ENCODE measurements at places on chromosomes 5 and 9.

GRCh38 chr5:108696951-108697715 lies 50.6 kb upstream of the FER start:
- DNase-seq = no peak

DNA sequence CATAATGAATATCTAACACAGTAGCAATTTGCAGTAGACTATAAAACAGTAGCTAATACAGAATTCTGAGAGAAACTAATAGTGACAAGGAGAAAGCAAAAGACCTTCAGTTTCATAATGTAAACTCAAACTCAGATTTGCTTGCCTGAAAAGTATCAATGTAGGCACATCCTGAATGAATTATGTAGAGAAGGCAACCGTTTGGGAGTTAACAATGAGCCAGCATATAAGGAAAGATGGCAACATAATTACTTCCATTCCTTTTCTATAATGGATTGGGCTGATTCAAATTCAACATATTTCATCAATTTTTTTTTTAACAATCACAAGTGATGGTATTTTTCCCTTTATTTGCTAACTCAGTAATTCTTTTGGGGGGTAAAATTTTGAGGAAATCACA lies 261.6 kb downstream of the SEMA5A start:
- no peak for DNase-seq

DNA sequence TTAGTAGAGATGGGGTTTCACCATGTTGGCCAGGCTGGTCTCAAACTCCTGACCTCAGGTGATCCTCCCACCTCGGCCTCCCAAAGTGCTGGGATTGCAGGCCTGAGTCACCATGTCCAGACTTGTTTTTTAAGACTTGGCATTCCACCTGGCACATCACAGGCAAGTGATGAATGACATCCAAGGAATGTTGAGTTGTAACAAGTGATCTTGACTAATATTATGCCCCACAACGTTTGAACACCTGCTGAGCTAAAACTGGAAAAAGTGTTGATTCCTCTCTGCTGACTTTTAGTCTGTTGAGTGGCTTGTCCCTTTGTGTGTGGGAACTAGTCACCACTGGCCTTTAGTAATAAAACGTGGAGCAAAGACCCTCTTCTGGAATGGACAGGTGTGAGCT lies 54.6 kb downstream of the SUB1 start:
- no peak for DNase-seq

DNA sequence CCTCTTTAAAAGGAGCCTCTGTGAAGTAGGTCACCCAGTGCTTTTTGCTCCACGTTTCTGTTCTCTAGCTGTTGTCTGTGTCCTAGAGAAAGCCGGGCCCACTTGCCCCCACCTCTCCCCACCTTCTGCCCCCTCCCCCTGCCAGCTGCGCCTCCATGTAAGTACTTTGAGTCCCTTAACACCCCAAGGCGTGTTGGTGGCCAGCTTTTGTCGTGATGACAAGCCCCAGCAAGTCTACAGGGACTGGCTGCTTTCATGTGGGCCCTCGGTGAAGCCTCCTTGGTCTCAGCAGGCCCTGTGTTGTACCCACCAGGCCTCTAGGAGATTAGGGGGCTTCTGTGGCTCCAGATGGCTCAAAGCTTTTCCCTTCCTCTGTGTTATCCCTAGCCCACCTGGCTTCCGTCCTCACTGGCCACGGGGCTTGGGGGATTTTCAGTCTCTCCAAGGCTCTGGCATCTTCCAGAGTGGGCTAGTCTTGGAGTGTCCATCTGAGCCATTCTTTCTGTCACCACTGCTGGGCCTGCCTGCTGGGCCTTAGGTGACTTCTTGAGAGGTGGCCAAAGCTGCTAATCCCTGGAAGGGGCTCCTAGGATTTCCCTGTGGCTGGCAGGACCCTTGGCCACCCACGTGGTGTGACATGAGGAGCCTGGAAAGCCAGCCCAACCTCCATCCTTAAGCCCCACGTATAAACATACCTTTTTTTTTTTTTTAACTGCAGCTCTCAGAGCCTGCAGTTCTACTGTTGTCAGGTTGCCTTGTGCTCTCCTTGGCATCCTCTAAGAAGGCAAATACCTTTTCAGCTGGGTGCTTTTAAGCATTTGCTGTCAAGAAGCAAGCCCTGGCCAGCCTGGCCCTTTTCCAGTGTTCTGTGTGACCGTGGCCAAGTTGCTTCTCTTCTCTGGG lies 1.1 kb upstream of the NDST1 start:
- DNase-seq = no peak

- DNase-seq = no peak
Observed at GRCh38 chr9:121754655-121755436, 103.4 kb downstream of the DAB2IP start.

DNA sequence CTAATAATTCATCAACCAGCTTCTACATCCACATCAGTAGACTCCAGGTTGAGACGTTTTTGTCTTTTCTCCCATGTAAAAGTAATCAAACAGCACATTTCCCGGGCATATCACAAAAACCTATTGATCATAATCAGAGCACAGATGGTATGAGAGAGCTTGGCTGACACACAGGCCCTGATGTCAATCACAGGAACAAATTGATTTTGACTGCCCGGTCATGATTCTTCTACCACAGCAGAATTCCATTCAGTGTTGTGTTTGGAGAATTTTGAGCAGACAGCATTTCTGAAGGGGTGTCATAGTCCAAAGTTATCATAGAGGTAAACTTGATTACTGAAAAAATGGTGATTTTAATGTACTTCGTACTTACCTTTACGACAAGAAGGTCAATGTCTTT lies 351.1 kb downstream of the ZSWIM6 start:
- DNase-seq = no peak

DNA sequence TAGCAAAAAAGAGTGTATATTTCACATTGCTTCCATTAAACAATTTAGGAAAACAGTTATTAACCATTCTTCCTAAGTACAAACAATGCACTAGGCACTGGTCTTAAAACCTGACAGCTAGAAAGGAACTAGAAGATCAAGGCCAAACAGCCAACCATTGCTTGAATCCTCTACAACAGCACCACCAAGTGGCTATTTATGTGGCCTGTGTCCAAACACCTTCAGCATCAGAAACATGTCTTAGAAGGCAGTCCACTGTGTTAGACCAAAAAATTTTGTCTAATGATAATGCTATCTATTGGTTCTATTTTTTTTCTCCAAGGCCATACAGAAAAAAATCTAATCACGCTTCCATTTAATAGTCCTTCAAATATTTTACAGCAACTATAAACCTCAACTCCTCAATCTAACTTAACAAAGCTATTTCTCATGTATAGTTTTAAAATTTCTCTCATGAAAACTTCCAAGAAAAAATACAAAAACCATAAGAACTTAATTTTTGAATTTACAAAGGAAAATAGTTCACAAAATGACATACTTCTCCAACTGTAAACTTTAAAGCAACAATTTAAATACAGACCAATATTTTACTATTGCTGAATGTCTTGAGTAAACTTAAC lies 36.1 kb downstream of the CAAP1 start:
- DNase-seq = peak; percentile 25

GRCh38 chr9:90909225-90909624 lies 107.6 kb downstream of the SYK start:
- DNase-seq = no peak

- no peak for DNase-seq
Observed at GRCh38 chr9:113409883-113410206, 630 bp downstream of the POLE3 start.

- no peak for DNase-seq
Observed at GRCh38 chr9:134496413-134497282, 145.0 kb upstream of the COL5A1 start.

- DNase-seq = no peak
Observed at GRCh38 chr5:2201421-2201820, 318.7 kb upstream of the IRX4 start.

DNA sequence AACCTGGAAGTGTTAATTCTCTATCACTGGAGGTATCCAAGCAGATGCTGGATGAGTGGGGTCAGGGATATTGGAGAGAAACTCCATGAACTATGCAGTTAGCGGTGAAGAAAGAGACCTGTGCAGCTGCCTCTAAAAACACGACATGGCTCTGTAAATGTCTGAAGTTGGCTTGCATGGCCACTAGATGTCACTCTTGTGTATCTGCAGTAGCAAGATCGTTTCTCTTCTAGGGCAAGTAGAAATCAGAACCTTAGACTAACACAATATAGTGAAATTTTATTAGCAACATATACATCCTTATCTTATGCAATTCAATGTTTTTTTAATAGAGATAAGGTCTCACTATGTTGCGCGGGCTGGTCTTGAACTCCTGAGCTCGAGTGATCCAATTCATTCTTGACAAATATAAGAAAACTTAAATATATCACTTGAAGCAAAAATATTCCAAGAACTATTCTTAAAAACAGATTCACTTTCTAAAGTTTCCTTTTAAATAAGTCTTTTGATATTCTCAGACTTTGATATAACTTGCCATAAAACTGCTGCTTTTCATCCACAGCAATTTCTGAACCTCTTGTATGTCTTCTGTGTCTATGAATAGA lies 2.9 kb downstream of the OR2S2 start:
- no peak for DNase-seq

DNA sequence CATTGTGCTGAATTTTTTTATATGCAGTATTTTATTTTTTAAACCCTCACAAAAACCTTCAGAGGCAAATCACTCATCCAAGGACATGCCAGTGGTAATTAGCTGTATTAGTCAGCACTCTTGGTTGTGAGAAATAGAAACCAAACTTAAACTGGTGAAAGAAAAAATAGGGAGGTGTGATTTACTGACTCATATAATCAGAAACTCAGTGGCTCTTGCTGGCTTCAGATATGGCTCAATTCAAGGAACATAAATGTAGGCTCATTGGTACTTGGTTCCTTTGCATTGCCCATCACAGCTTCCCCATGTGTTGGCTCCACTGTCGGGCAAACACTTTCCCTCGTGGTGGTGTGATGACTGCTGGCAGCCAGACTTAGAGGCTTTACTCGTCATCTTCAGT lies 497.2 kb downstream of the MAT2B start:
- DNase-seq = no peak

DNA sequence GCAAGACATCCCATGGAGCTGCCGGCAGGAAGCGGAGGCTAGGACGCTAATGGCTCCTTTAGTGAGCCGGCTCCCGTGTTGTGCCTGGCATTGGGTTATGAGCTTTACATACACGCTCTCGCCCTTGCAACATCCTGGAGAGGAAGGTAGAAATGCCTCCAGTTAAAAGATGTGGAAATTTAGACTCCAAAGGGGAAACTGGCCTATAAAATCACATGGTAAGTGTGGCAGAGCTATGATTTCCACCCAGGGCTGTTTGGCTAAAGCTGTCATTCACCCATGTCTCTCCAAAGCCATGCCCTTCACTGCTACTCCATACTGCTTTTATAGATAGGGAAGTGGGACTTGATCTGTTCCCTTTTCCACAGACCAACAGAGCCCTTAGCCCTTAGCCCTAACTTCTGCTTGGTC lies 5.2 kb downstream of the GM2A start:
- no peak for DNase-seq

DNA sequence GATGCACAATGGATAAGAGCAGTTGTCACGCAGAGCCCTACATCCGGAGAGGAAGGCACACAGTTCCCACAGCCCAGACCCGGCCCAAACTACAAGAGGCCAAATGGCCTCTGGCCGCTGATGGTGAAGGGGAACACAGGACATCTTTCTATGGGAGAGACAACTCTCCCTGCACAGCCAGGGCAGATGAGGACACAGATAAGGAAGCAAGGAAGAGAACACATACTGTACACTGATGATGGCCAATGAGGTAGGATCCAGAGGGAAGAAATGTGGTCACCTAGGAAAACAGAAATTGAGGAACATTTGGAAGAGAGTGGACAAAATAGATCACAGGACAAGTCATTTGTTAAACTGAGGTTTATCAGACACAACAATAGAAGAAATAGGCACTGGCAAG lies 28.4 kb upstream of the SMIM32 start:
- DNase-seq = no peak

GRCh38 chr9:107635101-107635802 lies 145.7 kb upstream of the KLF4 start:
- DNase-seq = no peak

GRCh38 chr9:14303100-14303499 lies 10.8 kb downstream of the NFIB start:
- no peak for DNase-seq

- no peak for DNase-seq
Observed at GRCh38 chr5:72476721-72477120, 30.5 kb downstream of the ZNF366 start.

- no peak for DNase-seq
Observed at GRCh38 chr5:108798513-108799265, 51.0 kb downstream of the FER start.
